ENCODE measurements at places on chromosomes 6 and 20. TPM values are rescaled to one million over a fixed set of nuclear protein-coding genes. Genes with fewer than 3 reads are reported as not detected.

The VTA1 gene
- 72.1 TPM for total RNA-seq

The IP6K3 gene
- not detected for total RNA-seq

The ITPR3 gene
- 65.8 TPM for total RNA-seq

The PAQR8 gene
- 3.6 TPM for total RNA-seq

The CAP2 gene
- 37.0 TPM for total RNA-seq

The OR2J3 gene
- not detected for total RNA-seq

The STX11 gene
- total RNA-seq, result 3.2 TPM

The LTA gene
- 0.72 TPM for total RNA-seq

The FYN gene
- 4.2 TPM for total RNA-seq

The KCNK5 gene
- 0.77 TPM for total RNA-seq

The ACTL10 gene
- not detected for total RNA-seq

The MEI4 gene
- 0.05 TPM for total RNA-seq

The MAP3K4 gene
- 49.3 TPM for total RNA-seq

The ATP5F1E gene
- total RNA-seq, result 90.6 TPM

The MMP24 gene
- 7.1 TPM for total RNA-seq

The SLC26A8 gene
- not detected for total RNA-seq

The RBCK1 gene
- 97.1 TPM for total RNA-seq

The NEU1 gene
- 111 TPM for total RNA-seq

The SNAP91 gene
- total RNA-seq, result 0.95 TPM

The OPN5 gene
- total RNA-seq, result not detected

The TFAP2D gene
- not detected for total RNA-seq

The GLP1R gene
- total RNA-seq, result not detected

The TMEM30A gene
- 130 TPM for total RNA-seq

The SLC22A2 gene
- not detected for total RNA-seq

The UTRN gene
- 122 TPM for total RNA-seq

The HDGFL1 gene
- not detected for total RNA-seq

The ENPP5 gene
- total RNA-seq, result not detected

The BPIFB1 gene
- total RNA-seq, result 0.10 TPM

The ADGRF5 gene
- 0.18 TPM for total RNA-seq

The CALHM6 gene
- not detected for total RNA-seq

The MYO6 gene
- total RNA-seq, result 52.3 TPM

The SOX4 gene
- total RNA-seq, result 71.9 TPM

The ANGPT4 gene
- total RNA-seq, result not detected

The CNBD2 gene
- 3.7 TPM for total RNA-seq

The DLL1 gene
- 2.4 TPM for total RNA-seq

The COL21A1 gene
- 3.3 TPM for total RNA-seq

The OR14J1 gene
- not detected for total RNA-seq

The IPCEF1 gene
- 0.28 TPM for total RNA-seq

The HTR1E gene
- not detected for total RNA-seq

The OXT gene
- total RNA-seq, result not detected

The CTCFL gene
- 0.05 TPM for total RNA-seq

The PROKR2 gene
- not detected for total RNA-seq

The ABHD16B gene
- not detected for total RNA-seq

The NKX2-2 gene
- not detected for total RNA-seq

The FIG4 gene
- 19.0 TPM for total RNA-seq

The EDN3 gene
- total RNA-seq, result not detected

The CRNKL1 gene
- 16.4 TPM for total RNA-seq

The NRSN1 gene
- total RNA-seq, result not detected

The OOEP gene
- total RNA-seq, result 10.6 TPM

The CCN6 gene
- total RNA-seq, result 3.0 TPM

The GMPR gene
- total RNA-seq, result 3.5 TPM

The STK38 gene
- 44.7 TPM for total RNA-seq

The COX4I2 gene
- total RNA-seq, result not detected

The KCNQ5 gene
- 9.4 TPM for total RNA-seq

The TRIM40 gene
- total RNA-seq, result not detected

The ISM1 gene
- not detected for total RNA-seq

The PPT2 gene
- 20.1 TPM for total RNA-seq

The ASIP gene
- not detected for total RNA-seq

The CST7 gene
- total RNA-seq, result not detected
